ENCODE measurements at places on chromosomes 2 and 18. TPM values are rescaled to one million over a fixed set of nuclear protein-coding genes. Genes with fewer than 3 reads are reported as not detected.
A peak's percentile ranks its signal among the peaks of the same experiment; 100 is the strongest.

DYSF gene
- total RNA-seq = 31.8 TPM

DNA sequence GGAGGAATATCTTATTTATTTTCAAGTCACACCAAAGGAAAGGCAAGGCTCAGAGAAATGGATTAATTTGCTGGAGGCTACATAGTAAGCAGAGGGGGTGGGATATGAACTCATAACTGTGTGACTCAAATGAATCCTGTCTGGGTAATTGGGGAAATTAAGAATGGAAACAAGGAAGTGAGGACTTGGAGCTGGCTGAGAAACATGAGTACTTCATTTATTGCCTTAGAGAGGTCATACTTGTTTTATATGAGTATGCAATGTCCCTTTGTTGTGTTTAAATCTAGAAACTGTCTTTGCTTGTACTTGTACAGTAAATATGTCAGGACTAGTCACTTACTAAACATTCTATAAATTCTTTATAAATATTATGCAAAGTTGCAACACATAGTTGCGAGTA is 2166.7 kb upstream of the PIK3C3 start:
- no peak for DNase-seq

DNA sequence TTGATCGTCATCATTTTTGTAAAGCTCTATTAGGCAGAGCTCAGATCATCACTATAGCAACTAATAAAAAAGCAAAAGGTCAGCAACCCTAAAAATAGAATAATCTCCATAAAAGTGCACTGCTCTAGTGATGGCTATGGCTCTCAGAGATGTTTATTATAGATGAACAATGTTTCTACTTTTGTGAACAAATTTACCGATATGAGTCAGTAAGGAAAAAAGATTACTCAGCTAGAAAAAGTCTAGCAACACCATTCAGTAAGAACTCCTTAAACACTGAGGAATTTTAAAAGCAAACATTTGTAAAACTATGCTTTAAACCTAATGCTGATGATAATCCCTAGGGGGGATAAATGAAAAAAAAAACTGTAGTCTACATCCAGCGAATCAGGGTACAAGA is 69.6 kb downstream of the ACVR1C start:
- no peak for DNase-seq

PKDCC gene
- 131 TPM for total RNA-seq

DNA sequence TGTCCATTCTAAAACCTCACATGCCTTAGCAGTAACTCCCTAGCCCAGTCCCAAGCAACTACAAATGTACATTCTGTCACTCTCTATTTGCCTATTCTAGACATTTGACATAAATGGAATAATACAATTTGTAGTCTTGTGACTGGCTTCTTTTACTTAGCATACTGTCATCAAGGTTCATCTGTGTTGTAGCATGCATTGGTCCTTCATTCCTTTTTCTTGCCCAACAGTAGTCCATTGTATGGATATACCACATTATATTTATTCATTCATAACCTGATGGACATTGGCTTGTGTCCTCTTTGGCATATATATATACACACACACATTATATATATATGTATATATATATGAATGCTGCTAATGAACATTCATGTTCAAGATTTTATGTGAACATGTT is 2.2 kb upstream of the MFSD2B start:
- DNase-seq = no peak

SKOR2 gene
- not detected for total RNA-seq

- DNase-seq = peak; percentile 49
Observed at GRCh38 chr18:48608581-48608980, 69.8 kb downstream of the CTIF start.

- no peak for DNase-seq
Observed at GRCh38 chr18:33532978-33533377, 45.0 kb upstream of the ASXL3 start.

WDR33 gene
- total RNA-seq = 93.0 TPM

DSG2 gene
- 28.0 TPM for total RNA-seq

DNA sequence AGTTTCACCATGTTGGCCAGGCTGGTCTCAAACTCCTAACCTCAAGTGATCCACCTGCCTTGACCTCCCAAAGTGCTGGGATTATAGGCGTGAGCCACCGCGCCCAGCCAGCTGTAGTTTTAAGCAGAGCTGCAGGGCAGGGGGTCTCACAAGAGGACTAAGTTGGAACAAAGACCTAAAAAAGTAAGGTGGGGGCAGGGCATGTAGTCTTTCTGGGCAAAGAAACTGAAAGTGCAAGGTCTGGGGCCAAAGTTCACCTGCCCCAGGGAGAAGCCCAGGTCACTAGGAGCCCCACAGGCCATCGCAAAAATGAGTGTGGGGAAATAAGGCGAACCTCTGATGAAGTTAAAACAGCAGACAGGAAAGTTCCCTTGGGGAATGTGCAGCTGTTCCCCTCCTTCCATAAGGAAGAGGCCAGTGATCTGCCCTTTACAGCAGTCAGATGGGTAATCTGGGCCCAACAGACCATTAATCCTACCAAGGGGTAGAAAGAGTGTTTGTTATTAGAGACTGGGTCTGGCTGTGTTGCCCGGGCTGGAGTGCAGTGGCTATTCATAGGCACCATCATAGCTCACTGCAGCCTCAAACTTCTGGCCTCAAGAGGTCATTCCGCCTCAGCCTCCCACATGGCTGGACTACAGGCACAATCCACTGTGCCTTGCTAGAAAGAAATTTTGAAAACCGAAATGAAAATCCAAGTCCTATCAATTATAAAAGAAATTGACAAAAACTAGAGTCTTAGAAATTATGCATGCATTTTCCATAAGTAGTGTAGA is 2.8 kb downstream of the SCLY start:
- no peak for DNase-seq

DNA sequence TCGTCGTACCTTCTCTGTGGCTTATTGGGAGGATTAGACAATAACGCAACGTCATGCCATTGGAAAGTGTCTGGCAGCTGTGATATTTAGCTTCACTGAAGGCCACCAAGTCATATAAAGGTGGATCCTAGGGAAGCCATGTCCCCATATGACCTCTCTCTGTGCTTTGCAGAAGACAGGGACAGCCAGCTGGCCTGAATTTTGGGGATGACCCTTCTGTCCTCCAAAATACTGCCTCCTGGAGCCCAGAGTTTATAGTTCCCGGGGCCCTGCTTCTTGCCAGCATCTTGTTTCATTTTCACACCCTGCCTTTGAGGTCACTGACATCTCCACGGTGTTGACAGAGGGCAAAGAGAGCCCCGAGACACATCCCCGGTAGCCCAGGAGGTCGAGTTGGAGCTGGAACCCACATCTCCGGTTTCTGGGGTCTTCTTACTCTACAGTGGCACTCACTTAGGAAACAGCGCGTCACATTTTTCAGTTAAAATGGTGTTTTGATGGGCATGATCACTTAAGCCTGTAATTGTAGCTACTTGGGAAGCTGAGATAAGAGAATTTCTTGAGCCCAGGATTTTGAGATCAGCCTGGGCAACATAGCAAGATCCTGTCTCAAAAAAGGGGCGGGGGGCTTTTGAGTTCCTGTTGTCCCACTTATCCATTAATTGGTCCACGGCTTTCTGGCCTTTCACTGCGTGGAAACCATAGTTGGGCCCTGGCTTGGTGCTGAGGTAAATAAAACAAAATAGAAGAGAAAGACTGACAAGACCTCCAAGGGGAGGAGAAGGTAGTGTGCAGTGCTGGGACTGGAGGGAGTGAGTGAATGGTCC is 101.1 kb downstream of the DDX1 start:
- no peak for DNase-seq

IL1RN gene
- 15.2 TPM for total RNA-seq

EFR3B gene
- 5.6 TPM for total RNA-seq

DNA sequence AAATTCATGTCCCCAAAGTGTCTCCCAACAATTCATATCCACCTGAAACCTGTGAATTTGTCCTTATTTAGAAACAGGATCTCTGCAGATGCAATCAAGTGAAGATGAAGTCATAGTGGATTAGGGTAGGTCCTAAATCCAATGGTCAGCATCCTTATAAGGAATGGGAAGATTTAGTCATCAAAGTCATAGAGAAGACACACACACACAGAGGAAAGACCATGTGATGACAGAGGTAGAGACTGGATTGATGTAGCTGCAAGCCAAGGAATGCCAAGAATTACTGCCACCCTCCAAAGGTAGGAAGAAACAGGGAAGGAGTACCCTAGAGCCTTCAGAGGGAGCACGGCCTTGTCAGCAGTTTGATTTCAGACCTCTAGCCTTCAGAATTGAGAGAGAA is 17.7 kb downstream of the ADD2 start:
- DNase-seq = no peak

DNA sequence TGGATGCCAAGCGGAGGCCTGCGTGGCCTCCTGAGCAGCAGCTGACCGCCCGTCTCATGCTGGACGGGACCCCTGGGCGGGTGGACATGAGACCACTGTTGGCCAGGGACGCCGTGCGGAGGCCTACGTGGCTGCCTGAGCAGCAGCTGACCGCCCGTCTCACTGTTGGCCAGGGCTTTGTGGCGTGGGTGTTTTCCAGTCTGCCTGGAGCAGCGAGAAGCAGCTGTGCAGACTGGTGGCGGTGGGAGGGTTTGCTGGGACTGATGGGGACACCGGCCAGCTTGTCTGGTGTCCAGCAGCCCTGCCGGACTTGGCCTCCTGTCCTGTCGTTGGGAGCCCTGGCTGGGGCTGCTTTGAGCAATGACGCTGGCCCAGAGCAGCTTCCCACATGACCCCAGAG is 5.8 kb upstream of the D2HGDH start:
- DNase-seq = no peak

- peak; percentile 92 for DNase-seq
Observed at GRCh38 chr2:226800941-226801784, 1.5 kb upstream of the IRS1 start.

GRCh38 chr2:214130114-214130513 is 280.7 kb upstream of the VWC2L start:
- no peak for DNase-seq

RGPD4 gene
- total RNA-seq = 0.15 TPM

- DNase-seq = no peak
Observed at GRCh38 chr2:94923196-94923595, 52.0 kb downstream of the TEKT4 start.

GRCh38 chr2:237616734-237617586 is 10.4 kb upstream of the LRRFIP1 start:
- peak; percentile 48 for DNase-seq

- DNase-seq = no peak
Observed at GRCh38 chr2:149826471-149827125, 239.0 kb upstream of the MMADHC start.

DNA sequence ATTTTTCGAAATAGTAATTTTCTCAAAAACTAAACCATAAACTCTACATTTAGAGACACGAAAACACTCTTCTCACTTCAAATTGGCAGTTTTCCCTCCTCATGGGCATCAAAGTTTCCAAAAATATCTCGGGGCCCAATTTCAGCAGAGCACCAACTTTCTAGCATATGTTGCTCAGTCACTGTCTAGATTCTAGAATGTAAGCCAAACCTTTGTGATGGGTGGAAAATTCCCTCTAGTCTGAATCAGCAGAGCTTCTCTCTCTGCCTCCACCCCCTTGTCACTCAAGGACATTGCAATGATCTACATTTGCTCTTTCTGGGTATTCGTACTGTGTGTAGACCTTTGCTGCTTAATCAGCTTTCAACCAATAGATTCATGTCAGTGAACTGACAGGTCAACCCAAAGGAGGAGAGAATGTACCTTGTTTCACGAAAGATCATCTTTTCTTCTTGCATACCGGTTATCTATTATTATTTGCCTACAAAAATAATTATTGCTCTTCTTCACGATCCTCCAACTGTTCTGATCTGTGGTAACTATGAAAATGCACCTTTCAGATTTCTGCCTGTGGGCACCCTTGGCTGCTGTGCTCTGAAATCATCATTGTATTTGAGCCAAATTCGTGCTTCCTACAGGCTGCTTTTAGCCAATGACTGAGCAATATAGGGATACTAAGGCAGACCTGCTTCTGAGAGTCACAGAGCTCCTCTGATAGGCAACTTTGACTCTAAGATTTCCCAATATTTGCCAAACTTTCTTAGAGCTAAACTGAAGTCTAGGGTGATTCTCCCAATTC is 38.7 kb upstream of the GLS start:
- DNase-seq = no peak

DNA sequence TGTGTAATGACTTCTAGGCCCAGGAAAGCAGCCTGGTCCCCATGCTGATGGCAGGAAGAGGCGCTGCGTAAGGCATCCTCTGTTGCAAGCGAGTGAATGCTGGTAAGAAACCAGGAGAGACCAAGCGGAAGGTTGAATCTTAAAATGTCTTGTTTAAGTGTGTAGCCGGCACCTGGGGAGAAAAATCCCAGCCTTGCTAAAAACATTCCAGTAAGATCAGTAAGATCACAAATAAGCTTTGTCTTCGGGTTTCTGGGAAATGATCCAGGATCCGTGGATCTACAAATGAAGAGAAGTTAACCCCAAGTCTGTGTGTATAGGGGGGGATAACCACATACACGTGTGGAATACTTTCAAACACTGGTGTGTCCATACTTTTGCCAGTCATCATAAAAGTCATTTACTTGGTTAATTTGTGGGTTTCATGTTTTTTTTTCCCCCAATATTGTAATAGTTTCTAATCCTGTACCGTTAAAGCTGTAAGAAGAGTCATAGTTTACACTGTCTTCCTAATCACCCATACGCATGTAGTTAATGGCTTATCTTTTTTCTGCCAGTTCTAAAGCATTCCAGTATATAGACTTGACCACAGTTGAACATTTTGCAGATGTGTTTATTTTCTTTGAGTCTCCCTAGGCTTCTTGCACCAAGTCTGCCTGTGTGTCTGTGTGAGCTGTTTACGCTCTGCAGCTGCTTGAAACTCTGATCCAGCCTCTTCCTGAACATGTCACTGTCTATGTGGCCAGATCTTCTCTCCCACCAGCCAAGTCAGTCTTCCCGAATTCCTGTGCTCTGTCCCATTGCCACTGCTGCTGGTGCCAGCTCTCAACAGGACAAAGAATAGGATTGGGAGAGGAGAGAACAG is 135.9 kb upstream of the ARL4C start:
- peak; percentile 67 for DNase-seq

ABCG8 gene
- 0.80 TPM for total RNA-seq

GRCh38 chr2:200784215-200784614 is 27.5 kb upstream of the BZW1 start:
- no peak for DNase-seq

CREG2 gene
- total RNA-seq = 0.67 TPM

- no peak for DNase-seq
Observed at GRCh38 chr2:15058015-15058720, 425.7 kb downstream of the LRATD1 start.

GRCh38 chr2:184769023-184769422 is 170.7 kb downstream of the ZNF804A start:
- DNase-seq = peak; percentile 1

DNA sequence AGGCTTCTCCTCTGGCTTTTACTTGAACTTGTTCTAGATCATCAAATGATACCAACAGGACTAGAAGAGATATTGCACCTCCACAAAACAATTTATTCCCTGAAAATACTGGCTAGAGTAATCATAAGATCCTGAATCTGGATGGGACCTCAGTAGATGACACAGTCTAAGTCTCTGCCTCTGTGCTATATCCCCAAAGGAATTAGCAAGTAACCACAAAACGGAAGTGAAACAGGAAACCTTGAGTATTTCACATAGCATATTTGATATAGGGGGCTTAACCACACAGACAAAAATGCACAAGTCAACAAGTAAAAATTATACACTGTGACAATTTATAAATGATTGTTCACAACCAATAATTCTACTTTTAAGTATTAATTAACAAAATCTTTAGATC is 456.9 kb upstream of the TNP1 start:
- no peak for DNase-seq

CCDC148 gene
- 8.6 TPM for total RNA-seq
